ENCODE measurements at places on chromosomes 2 and 18. TPM values are rescaled to one million over a fixed set of nuclear protein-coding genes. Genes with fewer than 3 reads are reported as not detected.

DNA sequence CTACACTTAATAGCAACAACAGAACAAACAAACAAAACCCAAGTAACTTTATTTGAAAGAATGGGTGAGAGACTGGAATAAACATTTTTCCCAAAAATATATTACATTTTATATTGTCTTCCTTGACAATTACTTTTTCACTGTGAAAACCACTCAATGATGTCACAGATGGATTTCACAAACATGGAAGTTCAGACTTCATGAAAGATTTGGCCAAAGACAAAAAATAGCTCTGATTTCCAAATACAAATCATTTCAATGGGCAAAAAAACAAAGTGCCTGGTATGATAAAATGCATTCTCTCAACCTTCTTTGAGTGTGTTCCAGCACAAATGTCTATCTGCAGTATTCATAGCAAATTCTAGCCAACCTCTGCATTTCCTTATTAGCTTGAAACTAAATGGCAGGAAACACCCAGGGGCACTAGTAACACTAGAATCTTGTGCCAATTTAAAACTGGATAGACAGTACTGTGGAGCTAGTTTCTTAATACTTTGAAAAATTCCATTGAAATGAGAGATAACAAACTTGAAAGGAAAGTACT is 28.5 kb upstream of the NAPG start:
- no peaks in the 10 kb centered on the region for H3K36me3 ChIP-seq
- H3K4me3 ChIP-seq: no peak overlapping the region
- no peak for DNase-seq
- no peak overlapping the region for H3K27ac ChIP-seq

DNA sequence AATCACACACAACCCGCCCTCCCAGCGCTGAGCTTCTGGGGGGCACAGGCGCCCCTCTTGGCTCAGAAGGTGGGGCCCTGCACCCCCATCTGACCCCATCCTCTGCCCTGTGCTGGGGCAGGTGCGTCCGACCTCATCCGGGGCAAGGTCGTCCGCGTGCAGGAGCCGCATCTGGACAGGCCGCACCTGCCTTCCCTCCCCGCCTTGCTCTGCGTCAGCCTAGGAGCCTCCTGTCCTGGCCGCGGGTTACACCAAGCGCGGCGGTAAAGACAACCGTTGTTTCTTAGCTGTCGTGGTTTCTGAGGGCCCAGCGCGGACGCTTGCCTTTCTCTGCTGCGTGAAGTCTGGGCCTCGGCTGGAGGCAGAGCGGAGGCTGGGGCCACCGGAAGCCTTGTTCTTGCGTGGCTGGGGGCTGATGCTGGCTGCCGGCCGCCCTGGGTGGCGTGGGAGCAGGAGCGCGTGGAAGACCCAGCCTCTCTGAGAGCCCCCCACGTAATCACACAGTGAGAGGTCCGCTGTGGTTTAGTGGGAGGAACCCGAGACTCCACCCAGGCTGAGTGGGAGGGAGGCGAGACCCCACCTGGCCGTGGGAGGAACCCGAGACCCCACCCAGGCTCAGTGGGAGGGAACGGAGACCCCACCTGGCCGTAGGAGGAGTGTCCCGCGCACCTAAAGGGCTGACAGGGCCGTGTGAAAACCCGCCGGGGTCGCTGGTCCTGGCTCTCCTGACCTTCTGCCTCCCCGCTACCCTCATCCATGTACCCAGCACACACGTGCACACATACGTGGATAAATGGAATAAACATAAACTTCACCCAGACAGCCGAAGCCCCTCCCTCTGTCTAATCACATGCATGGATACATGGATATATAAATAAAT is 51.8 kb downstream of the KCNG2 start:
- no peaks in the 10 kb centered on the region for H3K36me3 ChIP-seq
- no peak overlapping the region for H3K27ac ChIP-seq
- no peaks in the 10 kb centered on the region for H3K27me3 ChIP-seq
- no peaks in the 10 kb centered on the region for H3K4me1 ChIP-seq

The EDAR gene
- not detected for total RNA-seq

The GCKR gene
- total RNA-seq: 0.33 TPM

The TMEM200C gene
- 0.10 TPM for total RNA-seq
